ENCODE measurements at places on chromosomes 16 and 17.

DNA sequence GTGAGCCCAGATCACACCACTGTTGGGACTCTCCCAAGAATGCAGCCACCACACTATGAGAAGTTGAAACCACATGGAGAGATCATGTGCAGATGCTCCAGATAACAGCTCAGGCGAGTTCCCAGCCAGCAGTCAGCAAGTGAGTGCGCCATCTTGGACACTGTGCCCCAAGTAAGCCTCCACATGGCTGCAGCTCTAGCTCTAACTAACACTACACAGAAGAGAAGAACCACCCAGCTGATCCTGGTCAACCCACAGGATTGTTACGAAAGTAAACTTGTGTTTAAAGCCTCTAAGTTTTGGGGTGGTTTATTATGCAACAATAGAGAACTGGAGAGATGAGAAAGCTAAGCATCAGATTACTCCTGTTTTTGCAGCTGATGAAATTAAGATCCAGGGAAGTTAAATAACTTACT lies 25.8 kb downstream of the SLC38A7 start:
- no peak for DNase-seq

GRCh38 chr16:52991572-52991971 lies 61.1 kb downstream of the CHD9NB start:
- no peak for DNase-seq

GRCh38 chr17:29022074-29022473 lies 16.2 kb upstream of the SEZ6 start:
- DNase-seq: no peak

- no peak for DNase-seq
Measured at GRCh38 chr17:34569591-34569990, 9.8 kb upstream of the TMEM132E start.

GRCh38 chr17:50899005-50899460 lies 32.9 kb upstream of the TOB1 start:
- no peak for DNase-seq

Measured in ecto neural progenitor cell (in vitro differentiated cells).